ENCODE measurements at places on chromosomes 3 and 15. TPM values are rescaled to one million over a fixed set of nuclear protein-coding genes. Genes with fewer than 3 reads are reported as not detected.

CSK gene
- 68.5 TPM for total RNA-seq

DNA sequence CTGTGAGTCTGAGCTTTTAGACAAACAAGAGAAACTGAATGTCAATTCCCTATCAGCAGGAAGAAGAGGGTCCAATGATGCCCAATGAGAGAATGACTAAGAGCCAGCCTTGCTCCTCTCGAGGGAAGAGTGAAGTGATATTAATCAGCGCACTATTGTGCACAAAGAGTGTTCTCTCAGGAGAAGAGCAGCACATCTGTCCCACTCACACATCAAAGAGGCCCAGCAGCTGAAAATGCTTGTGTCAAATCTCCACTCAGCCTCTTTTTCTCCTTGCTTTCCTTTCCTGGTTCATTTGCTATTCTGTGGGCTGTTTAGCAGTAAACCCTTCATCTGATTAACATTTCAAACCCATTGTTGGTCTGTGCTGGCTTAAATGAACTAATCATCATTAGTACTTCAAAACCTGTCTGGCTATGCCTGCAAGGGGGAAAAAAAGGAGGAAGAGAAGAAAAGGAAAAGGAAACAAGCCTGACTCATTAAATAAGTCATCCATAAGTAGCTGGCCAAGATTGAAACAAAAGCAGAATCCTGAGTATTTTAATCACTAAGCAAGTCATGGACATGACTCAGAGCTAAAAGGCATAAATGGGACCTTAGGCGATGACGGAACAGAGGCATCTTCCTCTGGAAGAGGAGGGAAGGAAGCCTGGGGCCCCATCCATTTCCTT is 912.7 kb downstream of the TUSC7 start:
- H3K4me1 ChIP-seq: peaks cover 13% of the 10 kb centered on the region
- H3K4me3 ChIP-seq: no peak overlapping the region
- H3K27me3 ChIP-seq: no peaks in the 10 kb centered on the region
- DNase-seq: no peak
- H3K36me3 ChIP-seq: no peaks in the 10 kb centered on the region

- no peak overlapping the region for H3K27ac ChIP-seq
- H3K4me1 ChIP-seq: no peaks in the 10 kb centered on the region
- no peaks in the 10 kb centered on the region for H3K36me3 ChIP-seq
- no peaks in the 10 kb centered on the region for H3K27me3 ChIP-seq
These were observed 646.0 kb upstream of the CCDC54 start for GRCh38 chr3:106731230-106731629.

DNA sequence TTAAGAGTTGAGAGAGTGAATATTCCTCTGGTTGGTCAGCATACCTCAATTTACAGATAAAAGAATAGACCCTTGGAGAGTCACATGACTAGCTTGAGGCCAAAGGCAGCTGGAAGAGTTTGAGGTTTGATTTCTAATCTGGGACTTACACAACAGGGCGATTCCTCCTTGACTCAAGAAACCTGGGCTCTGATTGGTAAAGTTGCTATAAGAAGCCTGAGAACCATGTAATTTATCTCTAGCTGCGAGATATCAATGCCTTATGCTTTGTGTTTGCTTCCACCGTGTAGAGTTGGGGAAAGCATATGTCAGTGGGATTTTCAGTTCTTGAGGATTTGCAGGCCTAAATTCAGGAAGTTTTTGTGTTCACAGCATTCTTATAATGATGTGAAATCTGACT is 206.0 kb downstream of the KLHL25 start:
- peaks cover 88% of the 10 kb centered on the region for H3K36me3 ChIP-seq
- H3K4me3 ChIP-seq: no peak overlapping the region

- no peak overlapping the region for H3K27ac ChIP-seq
- peaks cover 16% of the 10 kb centered on the region for H3K36me3 ChIP-seq
- peak; percentile 55 for DNase-seq
- H3K4me3 ChIP-seq: no peak overlapping the region
These were observed 18.3 kb downstream of the TMED3 start for GRCh38 chr15:79329171-79329611.

DNA sequence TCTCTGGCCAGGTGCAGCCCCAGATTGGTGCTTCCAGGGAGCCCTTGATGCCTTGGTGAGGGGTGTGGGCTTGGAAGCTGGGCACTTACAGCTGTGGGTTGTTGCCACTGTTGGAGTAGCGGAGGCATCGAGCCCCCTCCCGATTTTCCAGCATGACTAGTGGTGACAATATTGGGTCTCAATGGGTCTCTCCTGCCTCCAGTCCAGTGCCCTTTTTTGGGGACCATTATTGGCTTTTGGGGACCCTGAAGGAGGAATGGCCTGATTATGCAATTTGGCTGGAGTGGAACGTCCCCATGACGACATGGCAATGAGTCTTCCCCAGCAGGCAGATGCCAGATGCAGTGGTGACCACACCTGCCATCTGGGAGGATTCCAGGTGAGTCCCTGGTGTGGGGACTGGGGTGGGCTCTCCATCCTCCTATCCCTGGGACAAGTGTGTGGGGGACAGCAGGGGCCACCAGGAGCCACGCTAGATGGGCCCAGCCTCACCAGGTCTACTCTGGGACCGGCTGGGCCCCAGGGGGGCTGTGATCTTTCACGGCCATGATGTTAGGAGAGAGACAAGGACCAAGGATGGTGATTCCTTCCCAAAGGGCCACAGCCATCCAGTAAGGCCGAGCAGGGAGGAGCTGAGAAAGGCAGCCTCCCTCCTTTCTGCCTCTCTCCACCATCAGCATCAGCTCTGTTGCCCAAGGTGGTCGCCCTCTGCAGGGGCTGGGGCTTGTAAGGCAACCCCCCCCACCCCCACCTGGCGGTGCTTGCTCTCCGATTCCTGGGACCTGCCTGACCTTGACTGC is 196.8 kb downstream of the GOLGA6L6 start:
- no peaks in the 10 kb centered on the region for H3K36me3 ChIP-seq
- H3K27ac ChIP-seq: no peak overlapping the region
- peak overlapping the region; percentile 19 for H3K4me3 ChIP-seq
- H3K4me1 ChIP-seq: no peaks in the 10 kb centered on the region
- no peak for DNase-seq
- H3K27me3 ChIP-seq: no peaks in the 10 kb centered on the region

GRCh38 chr3:138361561-138361971 is 13.2 kb downstream of the MRAS start:
- no peaks in the 10 kb centered on the region for H3K4me1 ChIP-seq
- no peaks in the 10 kb centered on the region for H3K27me3 ChIP-seq
- H3K4me3 ChIP-seq: no peak overlapping the region
- no peak overlapping the region for H3K27ac ChIP-seq

CRYGS gene
- total RNA-seq: 2.0 TPM

GRCh38 chr15:74185710-74186348 is 12.3 kb downstream of the ISLR start:
- no peak overlapping the region for H3K4me3 ChIP-seq
- H3K27ac ChIP-seq: no peak overlapping the region
- no peaks in the 10 kb centered on the region for H3K4me1 ChIP-seq
- H3K36me3 ChIP-seq: no peaks in the 10 kb centered on the region

- no peak overlapping the region for H3K4me3 ChIP-seq
- H3K27ac ChIP-seq: no peak overlapping the region
- peaks cover 11% of the 10 kb centered on the region for H3K27me3 ChIP-seq
- H3K36me3 ChIP-seq: no peaks in the 10 kb centered on the region
- DNase-seq: no peak
These were observed 8.9 kb upstream of the ADAMTS17 start for GRCh38 chr15:100350434-100351226.

SLC15A2 gene
- 0.73 TPM for total RNA-seq

DNA sequence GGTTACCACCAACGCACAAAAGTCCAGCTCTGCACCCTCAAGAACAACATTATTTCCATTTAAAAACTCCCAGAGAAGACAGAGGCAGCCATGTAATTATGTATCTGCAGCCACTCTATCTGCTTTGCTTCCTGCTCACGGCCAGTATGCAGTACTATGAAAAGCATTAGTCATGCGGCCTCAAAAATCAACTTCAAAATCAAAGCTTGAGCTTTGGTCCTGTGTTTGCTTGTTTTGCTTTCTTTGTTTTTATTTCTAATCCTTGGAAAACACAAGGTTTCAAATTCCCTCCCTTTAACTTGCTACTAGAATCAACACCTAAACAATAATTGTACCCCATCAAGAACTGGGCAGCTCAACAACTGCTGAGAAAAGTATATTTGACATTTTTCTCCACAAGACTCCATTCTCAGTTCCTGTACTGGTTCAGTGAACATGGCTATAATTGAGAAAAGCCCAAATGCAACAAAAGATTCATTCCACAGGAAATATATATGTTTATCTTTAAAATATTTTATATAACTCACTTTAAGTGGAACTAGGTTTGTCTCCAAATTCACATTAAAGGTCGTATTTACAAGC is 37.6 kb downstream of the GBE1 start:
- H3K4me3 ChIP-seq: no peak overlapping the region
- H3K36me3 ChIP-seq: no peaks in the 10 kb centered on the region
- DNase-seq: no peak
- no peaks in the 10 kb centered on the region for H3K27me3 ChIP-seq
- peak overlapping the region; percentile 66 for H3K27ac ChIP-seq
- no peaks in the 10 kb centered on the region for H3K4me1 ChIP-seq

DNA sequence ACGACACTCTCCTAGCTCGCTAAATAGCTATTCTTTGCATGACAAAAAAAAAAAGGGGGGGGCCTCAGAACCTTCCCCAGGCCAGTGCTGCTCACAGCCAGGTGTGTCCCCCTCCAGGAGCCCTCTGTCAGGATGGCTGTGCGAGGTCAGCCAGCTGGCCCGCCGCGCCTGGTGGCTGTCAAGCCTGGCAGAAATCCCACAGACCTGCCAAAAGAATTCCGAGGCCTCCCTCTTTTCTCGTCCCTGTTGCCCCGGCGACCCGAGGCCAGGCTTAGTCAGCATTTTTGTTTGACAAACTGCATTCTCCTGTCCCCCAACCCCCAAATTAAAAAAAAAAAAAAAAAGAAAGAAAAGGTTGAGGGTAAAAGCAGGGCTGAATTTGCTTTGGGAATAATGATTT is 61.9 kb downstream of the TM4SF4 start:
- H3K27ac ChIP-seq: peak overlapping the region; percentile 65
- peaks cover 19% of the 10 kb centered on the region for H3K4me1 ChIP-seq
- H3K27me3 ChIP-seq: no peaks in the 10 kb centered on the region
- peak; percentile 80 for DNase-seq

GRCh38 chr15:62888623-62889022 is 153.9 kb upstream of the TPM1 start:
- H3K4me3 ChIP-seq: no peak overlapping the region
- H3K36me3 ChIP-seq: no peaks in the 10 kb centered on the region
- no peaks in the 10 kb centered on the region for H3K4me1 ChIP-seq
- no peaks in the 10 kb centered on the region for H3K27me3 ChIP-seq
- no peak overlapping the region for H3K27ac ChIP-seq

GRCh38 chr3:16350597-16351318 is 85.7 kb downstream of the OXNAD1 start:
- H3K4me1 ChIP-seq: no peaks in the 10 kb centered on the region
- no peak overlapping the region for H3K4me3 ChIP-seq
- H3K36me3 ChIP-seq: no peaks in the 10 kb centered on the region
- DNase-seq: no peak
- no peaks in the 10 kb centered on the region for H3K27me3 ChIP-seq

- peaks cover 54% of the 10 kb centered on the region for H3K36me3 ChIP-seq
- DNase-seq: no peak
- no peaks in the 10 kb centered on the region for H3K27me3 ChIP-seq
- peaks cover 10% of the 10 kb centered on the region for H3K4me1 ChIP-seq
- no peak overlapping the region for H3K27ac ChIP-seq
These were observed 5.4 kb downstream of the NDUFB4 start for GRCh38 chr3:120601554-120601953.

CPA3 gene
- total RNA-seq: not detected

- H3K27me3 ChIP-seq: peaks cover 16% of the 10 kb centered on the region
- no peak overlapping the region for H3K27ac ChIP-seq
- no peak overlapping the region for H3K4me3 ChIP-seq
- no peaks in the 10 kb centered on the region for H3K4me1 ChIP-seq
- no peak for DNase-seq
- no peaks in the 10 kb centered on the region for H3K36me3 ChIP-seq
These were observed 7.2 kb upstream of the MGLL start for GRCh38 chr3:127829537-127829936.

Data from endodermal cell (in vitro differentiated cells).